ENCODE measurements at places on chromosomes 3 and 15.

DNA sequence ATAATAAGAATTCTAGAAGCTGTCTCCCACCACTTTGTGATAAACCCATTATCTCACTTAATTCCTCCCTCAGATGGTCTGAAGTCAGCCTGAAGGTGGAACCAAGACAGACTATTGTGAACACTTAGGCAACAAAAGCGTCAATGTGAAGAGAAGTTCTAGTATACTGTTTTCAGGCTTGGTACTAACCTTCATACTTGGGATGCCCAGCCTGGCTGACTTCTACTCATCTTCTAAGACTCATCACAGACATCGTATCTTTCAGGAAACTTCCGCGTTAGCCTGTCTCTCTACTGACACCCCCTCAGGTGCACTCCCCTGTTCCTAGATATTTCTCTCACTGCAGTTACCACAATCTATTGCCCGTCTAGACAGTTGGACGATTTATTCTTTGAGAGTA, 201.2 kb downstream of the SATB1 start:
- DNase-seq, result no peak

DNA sequence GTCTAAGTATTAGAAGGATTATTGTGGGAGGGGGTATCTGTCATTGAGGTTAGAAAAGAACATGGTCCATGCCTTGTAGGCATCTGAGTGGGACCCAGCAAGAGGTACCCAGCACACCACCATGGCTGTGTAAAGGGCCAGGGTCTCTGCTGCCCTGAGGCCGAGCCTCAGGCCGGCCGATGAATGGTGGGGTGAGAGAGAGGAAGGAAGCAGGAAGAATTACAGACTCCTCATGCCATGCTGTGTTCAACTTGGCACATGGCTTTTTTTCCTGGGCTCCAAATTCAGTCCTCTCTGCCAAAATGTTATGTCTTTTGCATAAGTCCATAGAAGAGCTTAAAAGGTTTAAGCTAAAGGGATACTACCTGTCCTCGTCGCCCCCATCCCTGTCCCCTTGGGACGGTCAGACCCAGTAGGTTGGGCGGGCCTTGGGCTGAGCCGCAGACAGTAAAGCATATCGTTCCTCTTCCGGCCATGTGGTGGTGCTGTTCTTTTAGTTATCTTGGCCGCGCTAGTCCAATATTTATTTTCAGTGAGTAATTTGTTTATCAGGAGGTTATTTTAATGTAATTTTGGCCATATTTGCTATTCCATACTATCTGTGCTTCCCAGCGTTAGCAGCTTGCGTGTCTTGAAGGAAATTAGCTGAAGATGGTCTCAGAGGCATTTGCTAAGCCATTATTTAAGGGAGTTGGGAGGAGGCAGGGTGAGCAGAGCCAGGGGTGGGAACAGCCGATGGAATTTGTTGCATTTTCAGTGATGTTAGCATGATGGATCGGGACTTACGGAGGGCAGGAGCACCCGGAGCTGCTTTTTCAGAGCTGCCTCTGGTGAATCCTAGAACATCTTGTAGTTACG, 152.4 kb downstream of the AGBL1 start:
- DNase-seq, result peak; percentile 23

DNA sequence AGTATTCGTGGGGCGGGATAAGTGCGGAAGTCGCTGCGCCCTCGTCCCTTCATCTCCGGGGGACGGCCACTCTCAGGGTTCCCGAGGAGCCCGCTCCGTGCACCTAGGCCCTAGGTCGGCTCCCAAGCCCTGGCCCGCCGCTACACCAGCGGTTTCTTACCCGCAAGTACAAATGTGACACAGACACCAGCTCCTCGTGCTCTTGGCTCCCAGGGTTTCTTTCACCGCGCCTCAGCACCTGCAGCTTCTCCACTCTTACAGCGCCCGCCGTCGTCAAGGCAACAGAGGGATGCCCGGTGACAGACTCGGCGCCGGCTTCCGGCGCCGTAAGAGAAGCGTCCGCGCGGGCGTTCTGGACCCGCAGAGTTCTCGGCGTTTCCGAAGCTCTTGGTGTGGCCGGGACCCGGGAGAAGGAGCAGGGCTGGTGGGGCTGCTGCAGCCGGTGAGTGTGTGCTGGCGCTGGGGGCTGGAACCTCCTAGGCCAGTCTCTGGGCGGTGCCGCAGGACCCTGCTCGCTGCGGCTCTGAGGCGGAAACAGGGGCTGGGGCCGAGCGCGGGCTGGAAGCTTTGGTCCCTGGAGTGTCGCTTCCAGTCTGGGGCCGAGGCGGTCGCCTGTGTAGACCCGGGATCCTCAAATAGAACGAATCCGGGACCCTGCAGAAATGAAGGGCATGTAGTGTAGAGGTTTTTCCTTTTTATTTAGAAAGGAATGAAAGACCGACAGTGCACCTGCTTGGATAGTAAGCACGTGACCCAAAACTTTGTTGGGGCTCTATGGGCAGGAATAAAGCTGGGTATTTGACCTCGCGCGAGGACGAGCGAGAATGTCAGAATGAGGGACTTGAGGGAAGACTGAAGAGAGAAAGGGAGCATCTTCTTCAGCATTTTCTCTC, 155.4 kb upstream of the GOLGA6L4 start:
- DNase-seq, result no peak

DNA sequence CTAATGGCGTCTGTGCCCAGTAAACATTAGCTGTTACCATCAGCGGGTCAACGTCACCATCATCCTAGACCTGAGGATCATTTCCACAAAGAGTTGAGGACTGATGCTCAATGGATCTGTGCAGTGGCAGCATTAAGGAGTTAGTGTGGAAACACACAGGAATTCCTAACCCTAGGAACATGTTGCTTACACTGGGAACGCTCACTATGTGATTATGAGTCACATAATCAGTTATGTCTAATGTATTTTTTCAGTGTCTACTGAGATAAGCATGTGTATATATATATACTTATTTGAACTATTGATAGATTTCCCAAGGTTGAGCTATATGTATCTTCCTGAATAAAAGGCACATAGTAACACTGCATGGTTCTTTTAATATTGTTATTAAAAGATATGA, 19.0 kb downstream of the ARNT2 start:
- no peak for DNase-seq

DNA sequence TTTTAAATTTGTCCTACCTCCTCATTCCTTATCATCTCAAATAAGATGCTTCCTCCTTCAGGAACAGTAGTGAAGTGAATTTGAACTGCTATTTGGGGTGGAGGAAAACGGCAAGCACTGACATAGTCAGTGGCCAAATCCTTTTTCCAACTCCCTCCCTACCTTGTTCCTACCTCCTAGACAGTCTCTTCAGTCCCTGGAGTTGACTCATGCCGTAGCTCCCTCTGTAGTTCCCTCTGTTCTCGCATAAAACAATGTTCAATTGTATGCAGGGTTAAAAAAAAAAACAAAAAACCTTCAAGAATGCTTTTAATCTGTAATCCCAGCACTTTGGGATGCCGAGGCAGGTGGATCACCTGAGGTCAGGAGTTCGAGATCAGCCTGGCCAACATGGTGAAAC, 1.4 kb downstream of the UBR1 start:
- DNase-seq, result no peak

DNA sequence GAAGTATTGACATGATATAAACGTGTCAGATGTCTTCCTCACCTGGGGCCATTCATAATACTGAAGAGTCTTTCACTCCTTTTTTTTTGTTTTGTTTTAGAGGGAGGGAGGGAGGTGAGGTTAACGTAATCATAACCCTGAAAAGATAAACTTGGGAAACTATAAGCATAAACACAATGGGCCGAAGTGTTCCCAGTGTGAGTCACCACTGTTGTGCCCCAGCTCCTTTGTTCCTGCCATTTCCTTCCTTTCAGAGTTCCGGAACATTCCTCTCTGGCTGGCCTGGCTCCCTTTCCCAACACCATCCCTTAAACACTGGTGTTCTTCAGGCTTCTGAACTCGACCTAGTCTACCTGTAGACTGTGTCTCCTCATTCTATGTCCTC, 18.6 kb downstream of the PLD1 start:
- DNase-seq, result no peak

- DNase-seq, result no peak
Measured at GRCh38 chr3:126828306-126828705, 124.3 kb downstream of the CHCHD6 start.
